Endodermal cell (in vitro differentiated cells): ENCODE measurements at places on chromosomes 13 and 19.

- H3K4me3 ChIP-seq = no peak overlapping the region
- peaks cover 74% of the 10 kb centered on the region for H3K36me3 ChIP-seq
- DNase-seq = peak; percentile 43
- H3K4me1 ChIP-seq = no peaks in the 10 kb centered on the region
- no peak overlapping the region for H3K27ac ChIP-seq
Measured at GRCh38 chr19:4431808-4432674, 25.6 kb downstream of the UBXN6 start.

- no peak overlapping the region for H3K4me3 ChIP-seq
- H3K36me3 ChIP-seq = peaks cover 19% of the 10 kb centered on the region
- no peaks in the 10 kb centered on the region for H3K27me3 ChIP-seq
- peak; percentile 62 for DNase-seq
- H3K27ac ChIP-seq = no peak overlapping the region
Measured at GRCh38 chr13:100129605-100130004, 40.7 kb downstream of the PCCA start.

- H3K27me3 ChIP-seq = no peaks in the 10 kb centered on the region
- no peak for DNase-seq
Measured at GRCh38 chr13:34931572-34931971, 10.5 kb upstream of the NBEA start.

DNA sequence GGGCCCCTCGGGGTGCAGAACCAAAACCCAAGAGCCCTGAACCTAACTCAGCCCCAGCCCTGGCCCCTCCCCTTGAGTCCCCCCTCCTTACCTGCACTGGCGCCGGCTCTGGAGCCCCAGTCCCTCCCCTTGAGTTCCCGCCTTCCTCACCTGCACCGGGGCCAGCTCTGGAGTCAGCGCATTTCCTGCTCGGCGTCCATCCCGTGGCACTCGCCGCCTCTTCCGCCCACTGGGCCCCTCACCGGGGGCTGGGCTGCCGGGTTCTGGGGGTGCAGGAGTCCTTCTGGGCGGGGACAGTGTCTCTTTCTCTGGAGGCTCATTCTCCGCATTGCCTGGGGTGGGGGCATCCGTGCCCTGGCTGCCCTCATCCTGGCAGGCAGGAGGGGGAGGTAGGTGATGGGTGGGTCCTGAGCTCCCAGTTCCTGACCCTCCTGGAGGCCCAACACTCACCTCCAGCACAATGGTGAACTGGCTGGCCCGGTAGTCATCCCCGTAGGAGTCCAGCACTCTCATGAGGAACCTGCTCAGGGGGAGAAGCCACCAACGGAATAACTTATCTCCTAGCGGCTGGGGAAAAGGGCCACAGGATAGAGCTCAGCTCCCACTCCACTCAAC, 5.3 kb downstream of the NDUFA3 start:
- H3K4me3 ChIP-seq = no peak overlapping the region
- H3K4me1 ChIP-seq = no peaks in the 10 kb centered on the region
- no peak overlapping the region for H3K27ac ChIP-seq
- no peak for DNase-seq
- H3K27me3 ChIP-seq = no peaks in the 10 kb centered on the region
